ENCODE measurements at places on chromosomes 2 and 18.

DNA sequence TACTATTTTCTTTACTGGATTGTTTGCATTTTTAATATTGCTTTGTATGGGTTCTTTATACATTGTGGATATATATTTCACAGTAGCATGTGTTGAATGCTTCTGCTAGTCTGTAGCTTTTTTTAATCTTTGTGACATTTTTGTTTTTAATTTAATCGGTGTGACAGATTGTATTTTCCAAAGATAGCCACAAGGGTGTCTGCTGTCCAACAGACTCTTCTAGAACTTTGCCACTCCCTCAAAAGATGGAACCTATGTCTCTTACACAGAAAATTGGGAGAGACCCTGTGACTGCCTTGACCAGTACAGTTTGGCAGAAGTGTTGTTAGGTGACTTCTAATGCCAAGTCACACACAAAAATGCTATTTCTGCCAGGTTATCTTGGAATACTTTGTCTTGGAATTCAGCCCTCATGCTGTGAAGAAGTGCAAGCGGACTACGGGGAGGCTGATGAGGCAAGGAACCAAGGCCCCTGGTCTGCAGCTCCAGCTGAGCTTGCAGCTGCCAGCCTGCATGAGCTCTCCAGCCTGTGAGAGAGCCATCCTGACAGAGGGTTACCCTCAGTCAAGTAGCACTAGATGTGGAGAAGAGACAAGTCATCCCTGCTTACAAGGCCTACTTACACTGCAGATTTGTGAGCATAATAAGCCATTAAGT, 110.8 kb downstream of the TDRD15 start:
- no peak overlapping the region for H3K4me3 ChIP-seq
- no peak for DNase-seq
- H3K4me1 ChIP-seq, result no peaks in the 10 kb centered on the region
- H3K27ac ChIP-seq, result no peak overlapping the region
- no peaks in the 10 kb centered on the region for H3K36me3 ChIP-seq

DNA sequence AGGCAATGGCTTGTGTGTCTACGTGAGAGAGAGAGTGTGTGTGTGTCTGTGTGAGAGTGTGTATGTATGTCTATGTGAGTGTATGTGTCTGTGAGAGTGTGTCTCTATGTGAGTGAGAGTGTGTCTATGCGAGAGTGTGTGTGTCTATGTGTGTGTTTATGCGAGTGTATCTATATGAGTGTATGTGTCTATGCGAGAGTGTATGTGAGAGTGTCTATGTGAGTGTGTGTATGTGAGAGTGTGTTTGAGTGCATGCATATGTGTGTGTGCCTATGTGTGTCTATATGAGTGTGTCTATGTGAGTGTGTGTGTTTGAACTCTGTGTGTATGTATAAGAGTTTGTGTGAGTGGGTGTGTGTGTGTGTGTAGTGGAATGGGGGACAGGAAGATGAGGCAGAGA, 9.8 kb upstream of the GNLY start:
- H3K27me3 ChIP-seq, result peaks cover 5% of the 10 kb centered on the region
- DNase-seq, result no peak
- no peak overlapping the region for H3K27ac ChIP-seq
- H3K36me3 ChIP-seq, result no peaks in the 10 kb centered on the region
- H3K4me3 ChIP-seq, result no peak overlapping the region

DNA sequence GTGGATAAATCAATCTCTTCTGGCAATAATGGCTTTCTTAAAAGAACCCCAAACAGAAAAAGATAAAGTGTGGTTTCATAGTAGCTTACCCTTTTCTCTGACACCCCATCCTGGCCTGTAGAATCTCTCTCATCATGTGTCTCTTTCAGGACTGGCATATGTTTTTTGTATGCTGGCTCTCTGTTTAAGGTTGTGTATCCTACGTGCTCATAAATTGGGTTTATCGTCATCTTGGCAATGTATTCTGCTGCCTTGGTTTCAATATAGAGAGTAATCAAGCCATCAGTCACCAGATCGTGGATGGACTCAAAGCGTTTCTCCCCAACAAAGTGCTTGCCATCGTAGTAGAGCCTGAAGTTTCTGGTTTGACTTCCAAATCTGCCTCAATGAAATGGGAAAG, 113.5 kb upstream of the CHRNA1 start:
- no peaks in the 10 kb centered on the region for H3K4me1 ChIP-seq
- DNase-seq, result no peak
- no peak overlapping the region for H3K4me3 ChIP-seq
- H3K27ac ChIP-seq, result no peak overlapping the region
- H3K27me3 ChIP-seq, result no peaks in the 10 kb centered on the region

- peak overlapping the region; percentile 100 for H3K4me3 ChIP-seq
- no peaks in the 10 kb centered on the region for H3K27me3 ChIP-seq
- peaks cover 71% of the 10 kb centered on the region for H3K4me1 ChIP-seq
- H3K27ac ChIP-seq, result peak overlapping the region; percentile 95
- peak; percentile 59 for DNase-seq
- H3K36me3 ChIP-seq, result peaks cover 8% of the 10 kb centered on the region
Observed at GRCh38 chr2:26245231-26245732, 543 bp downstream of the HADHB start.

DNA sequence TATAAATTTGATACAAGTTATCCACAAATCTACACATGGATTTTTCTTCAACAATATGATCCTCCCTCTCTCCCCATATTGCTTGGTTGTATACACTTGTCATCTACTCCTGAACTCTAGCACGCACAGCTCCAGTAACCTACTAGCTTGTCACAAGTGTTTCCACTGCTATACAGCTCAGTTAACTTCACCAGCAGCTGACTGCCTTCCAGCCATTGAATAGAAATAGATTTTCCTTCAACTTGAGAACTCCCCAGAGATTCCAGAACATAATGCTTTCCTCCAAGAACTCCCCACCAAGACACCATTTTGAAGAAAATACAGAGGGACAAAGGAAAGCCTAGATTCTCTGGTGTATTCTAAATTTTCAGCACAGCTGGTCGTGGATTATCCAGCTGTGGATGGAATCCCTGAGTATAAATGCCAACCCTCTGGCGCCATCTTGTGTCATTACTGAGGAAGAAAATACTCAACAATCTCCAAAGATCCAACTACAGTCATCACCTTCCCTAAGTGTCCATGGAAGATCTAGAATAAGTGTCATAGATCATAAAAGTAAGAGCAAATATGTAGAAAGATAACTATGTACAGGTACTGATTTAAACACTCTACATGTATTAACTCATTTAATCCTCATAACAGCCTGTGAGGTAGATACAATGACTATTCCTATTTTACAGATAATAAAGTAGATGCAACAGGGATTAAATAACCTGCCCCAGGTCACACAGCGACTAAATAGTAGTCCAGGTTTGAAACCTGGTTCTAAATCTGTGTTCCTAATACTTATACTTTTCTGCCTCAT, 156.7 kb downstream of the ARHGAP28 start:
- peak; percentile 1 for DNase-seq
- no peaks in the 10 kb centered on the region for H3K27me3 ChIP-seq
- no peaks in the 10 kb centered on the region for H3K36me3 ChIP-seq
- no peaks in the 10 kb centered on the region for H3K4me1 ChIP-seq

DNA sequence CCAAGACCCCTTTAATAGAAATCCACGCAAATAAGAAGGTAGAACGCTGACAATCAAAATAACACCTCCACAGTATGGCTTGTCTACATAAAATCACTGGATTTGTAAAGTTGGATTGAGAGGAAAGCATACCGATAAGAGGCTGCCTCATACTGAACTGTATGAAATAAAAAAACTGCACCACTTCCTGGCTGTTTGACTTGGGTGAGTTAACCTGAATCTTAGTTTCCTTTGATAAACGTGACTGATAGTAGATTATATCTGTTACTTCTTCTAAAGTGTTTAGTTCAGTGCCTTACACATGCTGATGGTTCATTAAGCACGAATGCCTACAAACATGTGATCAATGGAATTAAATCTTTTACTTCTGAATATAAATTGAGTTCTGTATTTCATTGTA, 140.4 kb upstream of the RNF152 start:
- H3K27ac ChIP-seq, result no peak overlapping the region
- peaks cover 2% of the 10 kb centered on the region for H3K36me3 ChIP-seq
- H3K4me3 ChIP-seq, result no peak overlapping the region

GRCh38 chr2:108115868-108116267, 123.9 kb upstream of the SULT1C3 start:
- H3K27me3 ChIP-seq, result no peaks in the 10 kb centered on the region
- no peak for DNase-seq
- no peak overlapping the region for H3K27ac ChIP-seq
- H3K4me1 ChIP-seq, result no peaks in the 10 kb centered on the region
- no peaks in the 10 kb centered on the region for H3K36me3 ChIP-seq

All from activated T-cell treated with anti-CD3 and anti-CD28 coated beads, Interleukin-2, amount 50 U/mL, for 72 hours (primary cell).